ENCODE measurements at places on chromosomes 6 and 20. TPM values are rescaled to one million over a fixed set of nuclear protein-coding genes. Genes with fewer than 3 reads are reported as not detected.

The CDH4 gene
- total RNA-seq: 0.50 TPM

DNA sequence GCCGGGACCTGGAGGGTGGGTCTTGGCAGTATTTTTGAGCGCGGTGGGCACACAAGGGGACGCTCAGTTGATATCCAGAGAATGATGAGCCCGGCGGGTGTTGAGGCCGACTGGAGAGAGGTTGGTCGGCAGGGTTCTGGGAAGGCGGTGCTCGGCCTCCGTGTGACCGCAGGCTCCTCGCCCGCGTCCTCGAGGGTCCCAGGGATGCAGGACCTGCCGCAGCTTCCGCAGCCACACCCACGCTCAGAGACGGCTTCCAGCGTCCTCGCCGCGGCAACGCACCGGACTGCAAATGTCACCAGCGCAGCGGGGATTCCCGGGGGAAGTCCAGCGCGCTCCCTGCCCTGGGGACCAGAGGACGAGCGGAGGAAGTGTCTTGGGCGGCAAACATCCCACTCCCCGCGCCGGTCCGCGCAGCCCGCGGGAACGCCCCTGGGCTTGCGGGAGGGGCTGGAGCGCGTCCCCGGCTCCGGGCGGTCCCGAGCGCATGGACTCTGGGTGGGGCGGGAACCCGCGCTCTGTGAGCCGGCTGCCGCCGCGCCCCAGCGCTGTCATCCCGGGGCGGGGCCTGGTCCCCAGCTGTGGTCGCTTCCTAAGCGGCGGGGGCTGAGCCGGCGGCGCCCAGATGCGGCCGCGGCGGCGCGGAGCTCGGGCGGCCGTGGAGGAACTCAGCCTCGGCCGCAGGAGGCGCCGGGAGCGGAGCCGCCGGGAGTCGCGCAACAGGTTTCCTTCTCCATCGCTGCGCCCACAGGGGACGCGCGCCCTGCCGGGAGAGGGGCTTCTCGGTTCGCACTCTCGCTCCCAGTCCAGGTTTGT is at the start of gene STX11:
Gene STX11, plus strand, starts transcription at position 624 of the 816 bp plus-strand sequence. CDS start 36,111 bp downstream, outside the sequence.
- H3K27me3 ChIP-seq: no peaks in the 10 kb centered on the region
- DNase-seq: peak; percentile 91
- H3K27ac ChIP-seq: peak within 1 kb of the TSS; percentile 51
- no peaks in the 10 kb centered on the region for H3K36me3 ChIP-seq
- H3K4me3 ChIP-seq: peak within 1 kb of the TSS; percentile 66

DNA sequence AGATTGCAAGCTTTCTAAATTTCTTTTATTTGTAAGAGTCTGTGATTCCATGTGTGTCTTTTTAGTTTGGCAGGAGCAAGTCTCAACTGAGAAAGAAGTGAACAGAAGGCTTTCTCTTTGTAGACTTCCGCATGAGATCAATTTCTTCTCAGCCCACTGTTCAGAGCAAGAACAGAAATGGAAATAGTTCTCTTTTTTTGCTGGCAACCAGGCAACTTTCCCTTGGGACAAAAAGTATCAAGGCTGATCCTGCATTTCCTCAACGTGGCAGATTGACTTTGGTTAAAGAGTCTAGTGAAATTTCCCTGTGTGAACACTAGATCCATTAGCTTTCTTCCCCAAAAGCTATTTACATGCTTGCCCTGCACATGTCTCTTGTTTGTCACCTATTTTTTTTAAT is 46.8 kb upstream of the JAG1 start:
- no peak overlapping the region for H3K4me3 ChIP-seq
- no peaks in the 10 kb centered on the region for H3K27me3 ChIP-seq
- no peak overlapping the region for H3K27ac ChIP-seq
- no peak for DNase-seq
- H3K36me3 ChIP-seq: no peaks in the 10 kb centered on the region
- no peaks in the 10 kb centered on the region for H3K4me1 ChIP-seq

The SCRT2 gene
- not detected for total RNA-seq

- no peaks in the 10 kb centered on the region for H3K36me3 ChIP-seq
- no peak for DNase-seq
- no peaks in the 10 kb centered on the region for H3K27me3 ChIP-seq
- no peak overlapping the region for H3K27ac ChIP-seq
- no peaks in the 10 kb centered on the region for H3K4me1 ChIP-seq
- H3K4me3 ChIP-seq: no peak overlapping the region
Measured at GRCh38 chr6:168283686-168284025, 35.9 kb downstream of the DACT2 start.

DNA sequence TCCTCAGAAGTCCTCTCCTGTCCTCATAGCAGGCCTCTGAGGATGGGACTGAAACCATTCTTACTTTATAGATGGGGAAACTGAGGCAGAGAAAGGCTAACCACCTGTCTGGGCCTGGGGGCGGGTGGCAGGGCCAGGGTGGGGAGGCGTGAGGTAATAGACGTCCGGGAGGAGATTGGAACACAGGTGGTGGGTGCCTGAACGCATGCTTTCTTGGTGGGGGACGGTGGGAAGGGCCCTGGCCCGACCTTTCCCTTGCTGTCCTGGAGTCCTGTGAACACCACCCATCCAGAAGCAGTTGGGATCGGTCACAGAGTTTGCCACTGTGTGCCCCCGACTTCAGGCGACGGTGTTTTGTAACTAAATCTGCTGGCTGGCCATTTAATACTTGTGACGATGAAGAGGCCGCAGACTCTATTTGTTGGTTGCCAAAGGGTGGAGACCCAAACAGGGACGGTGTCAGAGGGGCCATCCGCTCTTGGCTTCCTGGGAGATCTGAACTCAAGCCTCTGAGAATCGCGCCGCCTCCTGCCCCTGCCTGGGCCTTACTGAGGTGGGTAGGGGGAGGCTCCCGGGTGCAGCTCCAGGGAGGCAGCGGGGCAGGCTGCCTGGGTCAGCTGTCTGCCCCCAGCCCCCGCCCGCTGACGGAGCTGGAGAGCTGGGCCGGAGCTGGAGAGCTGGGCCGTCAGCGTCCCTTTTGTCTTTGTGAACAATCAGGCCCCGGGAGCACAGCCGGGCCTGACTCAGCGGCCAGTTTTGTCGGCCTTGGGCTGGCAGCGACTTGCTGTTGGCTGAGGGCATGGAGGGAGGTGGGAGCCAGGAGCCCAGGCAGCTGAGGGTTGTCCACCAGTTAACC is 4.1 kb downstream of the RBM38 start:
- H3K4me3 ChIP-seq: peak overlapping the region; percentile 85
- H3K36me3 ChIP-seq: peaks cover 30% of the 10 kb centered on the region
- no peaks in the 10 kb centered on the region for H3K27me3 ChIP-seq
- peaks cover 83% of the 10 kb centered on the region for H3K4me1 ChIP-seq
- peak overlapping the region; percentile 95 for H3K27ac ChIP-seq

- H3K4me3 ChIP-seq: no peak overlapping the region
- no peaks in the 10 kb centered on the region for H3K36me3 ChIP-seq
- H3K27me3 ChIP-seq: no peaks in the 10 kb centered on the region
- H3K4me1 ChIP-seq: no peaks in the 10 kb centered on the region
Measured at GRCh38 chr20:55580475-55580874, 424.8 kb downstream of the CBLN4 start.

GRCh38 chr6:17552861-17553260 is 47.2 kb upstream of the FAM8A1 start:
- DNase-seq: no peak
- no peaks in the 10 kb centered on the region for H3K27me3 ChIP-seq
- H3K27ac ChIP-seq: no peak overlapping the region

The ID4 gene
- total RNA-seq: 64.6 TPM

The RALGAPA2 gene
- total RNA-seq: 22.7 TPM

DNA sequence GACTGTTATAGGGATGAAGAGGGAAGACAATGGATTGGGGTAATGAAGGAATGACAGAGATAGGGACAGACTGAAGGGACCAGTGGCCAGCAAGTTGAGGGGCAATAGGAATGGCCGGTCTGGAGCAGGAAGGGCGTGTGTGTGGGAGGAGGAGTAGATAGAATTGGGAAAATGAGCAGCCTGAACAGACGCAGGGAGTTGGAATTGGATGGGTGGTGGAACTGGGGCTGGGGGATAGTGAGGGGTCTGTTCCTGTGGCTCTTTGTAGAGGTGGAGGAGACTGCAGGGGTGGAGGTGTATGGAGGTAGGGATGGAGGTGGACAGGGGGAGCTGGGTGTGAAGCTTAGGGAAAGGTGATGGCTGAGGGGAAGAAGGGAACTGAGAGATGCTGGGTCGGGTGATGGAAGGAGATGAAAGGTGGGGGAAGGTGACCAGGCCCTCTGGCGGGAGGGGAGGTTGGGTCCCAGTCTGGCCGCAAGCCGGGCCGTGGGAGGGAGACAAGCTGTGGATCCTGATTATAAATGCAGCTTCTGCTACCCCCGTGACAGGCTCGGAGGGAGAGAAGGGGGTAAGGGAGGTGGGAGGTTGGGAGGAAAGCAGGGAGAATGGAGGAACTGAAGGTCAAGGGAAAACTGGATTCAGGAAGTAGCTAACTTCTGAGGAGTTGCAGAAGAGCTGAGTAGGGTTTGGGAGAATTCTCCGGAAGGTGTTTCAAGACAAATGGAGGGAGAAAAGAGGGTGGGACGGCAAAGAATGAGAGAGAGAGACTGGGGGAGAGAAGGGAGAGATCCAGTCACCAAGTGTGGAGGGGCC is 5.2 kb downstream of the SYNGAP1 start:
- no peaks in the 10 kb centered on the region for H3K36me3 ChIP-seq
- H3K27me3 ChIP-seq: no peaks in the 10 kb centered on the region
- H3K4me3 ChIP-seq: peak overlapping the region; percentile 75
- H3K4me1 ChIP-seq: peaks cover 36% of the 10 kb centered on the region
- DNase-seq: no peak

DNA sequence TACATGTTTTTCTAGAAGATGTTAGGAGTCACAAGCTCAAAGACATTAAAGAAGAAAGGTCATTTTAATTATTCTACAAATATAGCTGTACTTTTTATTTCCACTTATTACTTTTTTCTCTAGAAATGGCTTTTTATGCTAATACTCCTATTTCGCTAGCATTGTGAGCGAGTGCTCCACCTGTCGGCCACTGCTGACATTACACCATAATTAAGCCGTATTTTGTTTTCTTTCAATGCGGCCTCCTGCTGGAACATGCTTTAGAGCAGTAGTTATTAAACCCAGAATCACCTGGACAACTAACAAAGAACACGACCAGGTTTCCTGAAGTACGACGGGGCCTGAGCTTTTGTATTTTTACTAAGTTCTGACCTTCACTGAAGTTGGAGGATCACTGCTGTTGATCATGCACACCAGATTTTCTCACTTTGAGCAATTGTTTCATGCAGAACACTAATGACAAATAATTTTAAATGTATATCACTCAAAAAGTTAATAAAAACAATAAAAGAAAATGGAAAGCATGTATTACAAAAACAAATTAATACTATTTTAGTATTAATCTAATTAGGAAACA is 74.1 kb upstream of the PAK5 start:
- no peak overlapping the region for H3K27ac ChIP-seq
- H3K4me3 ChIP-seq: no peak overlapping the region
- peaks cover 12% of the 10 kb centered on the region for H3K27me3 ChIP-seq

GRCh38 chr6:11277275-11278206 is 45.1 kb upstream of the NEDD9 start:
- H3K27me3 ChIP-seq: no peaks in the 10 kb centered on the region
- H3K4me3 ChIP-seq: no peak overlapping the region

DNA sequence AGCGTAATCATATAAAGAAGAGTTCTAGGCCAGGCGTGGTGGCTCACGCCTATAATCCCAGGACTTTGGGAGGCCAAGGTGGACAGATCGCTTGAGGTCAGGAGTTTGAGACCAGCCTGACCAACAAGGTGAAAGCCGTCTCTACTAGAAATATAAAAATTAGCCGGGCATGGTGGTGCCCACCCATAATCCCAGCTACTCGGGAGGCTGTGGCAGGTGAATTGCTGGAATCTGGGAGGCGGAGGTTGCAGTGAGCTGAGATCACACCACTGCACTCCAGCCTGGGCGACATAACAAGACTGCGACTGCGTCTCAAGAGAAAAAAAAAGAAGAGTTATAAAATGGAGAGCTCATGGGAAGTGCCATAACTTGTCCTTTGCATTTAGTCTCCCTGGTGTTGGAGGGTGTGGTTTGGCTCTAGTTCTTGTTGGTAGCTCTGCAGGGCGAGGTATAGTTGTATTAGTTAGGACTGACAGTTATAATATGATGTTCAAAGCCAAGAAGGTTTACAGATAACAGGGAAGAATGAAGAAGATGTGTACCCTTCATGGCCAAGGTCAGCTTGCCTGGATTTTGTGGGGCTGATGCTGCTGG is 54.8 kb downstream of the UTRN start:
- no peak overlapping the region for H3K4me3 ChIP-seq
- H3K4me1 ChIP-seq: peaks cover 56% of the 10 kb centered on the region
- peak overlapping the region; percentile 13 for H3K27ac ChIP-seq

- H3K4me1 ChIP-seq: peaks cover 32% of the 10 kb centered on the region
- H3K27me3 ChIP-seq: peaks cover 65% of the 10 kb centered on the region
- no peak overlapping the region for H3K4me3 ChIP-seq
- no peak for DNase-seq
- no peak overlapping the region for H3K27ac ChIP-seq
Measured at GRCh38 chr6:41642090-41642959, 4.1 kb downstream of the MDFI start.

DNA sequence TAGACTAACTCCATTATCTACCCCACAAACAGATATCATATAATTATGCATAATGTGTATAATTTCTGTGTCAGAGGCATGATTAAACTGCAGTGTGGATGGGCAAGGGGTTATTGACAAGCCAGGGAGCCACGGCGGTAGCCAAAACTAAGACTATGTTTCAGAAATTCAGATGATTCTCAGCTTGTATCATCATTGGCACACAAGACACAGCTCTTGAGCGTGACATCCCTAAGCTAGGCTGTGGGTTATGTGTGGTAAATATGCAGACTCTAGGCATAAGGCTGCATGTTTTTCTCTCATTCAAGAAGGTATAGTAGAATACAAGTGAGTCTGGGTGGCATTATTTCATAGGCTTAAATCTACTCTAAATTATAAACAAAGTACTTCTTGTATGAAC is 154.3 kb downstream of the KLHL32 start:
- DNase-seq: no peak
- no peaks in the 10 kb centered on the region for H3K4me1 ChIP-seq
- no peak overlapping the region for H3K4me3 ChIP-seq
- H3K27ac ChIP-seq: no peak overlapping the region
- no peaks in the 10 kb centered on the region for H3K36me3 ChIP-seq

The SULF2 gene
- total RNA-seq: 243 TPM

DNA sequence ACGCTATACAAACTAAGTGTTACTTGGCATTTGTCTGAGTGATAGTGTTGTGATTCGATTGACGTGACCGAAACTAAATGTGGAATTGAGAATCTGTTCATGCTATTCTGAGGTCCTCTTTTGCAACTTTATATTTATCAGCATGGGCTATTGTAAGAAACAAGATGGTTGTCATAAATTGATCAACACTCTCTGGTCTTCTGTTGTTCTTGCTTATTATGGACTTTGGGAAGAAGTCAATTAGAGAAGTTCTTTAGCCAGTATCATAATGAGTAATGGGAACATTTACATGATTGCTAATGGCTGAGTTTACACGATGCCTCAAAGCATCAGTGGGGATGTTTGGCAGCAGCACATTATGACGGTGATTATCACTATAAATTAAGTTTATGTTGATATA is 195.0 kb downstream of the CD83 start:
- DNase-seq: no peak
- H3K4me3 ChIP-seq: no peak overlapping the region
- H3K4me1 ChIP-seq: no peaks in the 10 kb centered on the region
- no peak overlapping the region for H3K27ac ChIP-seq
- H3K27me3 ChIP-seq: no peaks in the 10 kb centered on the region

The PTK7 gene
- 7.9 TPM for total RNA-seq

All from esophagus muscularis mucosa (tissue), 4 donors.